ENCODE measurements at places on chromosomes 11 and 22. TPM values are rescaled to one million over a fixed set of nuclear protein-coding genes. Genes with fewer than 3 reads are reported as not detected.

The IRF7 gene
- 13.1 TPM for total RNA-seq

The TTLL1 gene
- total RNA-seq, result 14.0 TPM

The RASD2 gene
- not detected for total RNA-seq

The PDGFD gene
- 11.0 TPM for total RNA-seq

Data from bladder microvascular endothelial cell (primary cell).